NCI-H1930 (cell line): ENCODE measurements at places on chromosomes 6 and 20.
A peak's percentile ranks its signal among the peaks of the same experiment; 100 is the strongest.

DNA sequence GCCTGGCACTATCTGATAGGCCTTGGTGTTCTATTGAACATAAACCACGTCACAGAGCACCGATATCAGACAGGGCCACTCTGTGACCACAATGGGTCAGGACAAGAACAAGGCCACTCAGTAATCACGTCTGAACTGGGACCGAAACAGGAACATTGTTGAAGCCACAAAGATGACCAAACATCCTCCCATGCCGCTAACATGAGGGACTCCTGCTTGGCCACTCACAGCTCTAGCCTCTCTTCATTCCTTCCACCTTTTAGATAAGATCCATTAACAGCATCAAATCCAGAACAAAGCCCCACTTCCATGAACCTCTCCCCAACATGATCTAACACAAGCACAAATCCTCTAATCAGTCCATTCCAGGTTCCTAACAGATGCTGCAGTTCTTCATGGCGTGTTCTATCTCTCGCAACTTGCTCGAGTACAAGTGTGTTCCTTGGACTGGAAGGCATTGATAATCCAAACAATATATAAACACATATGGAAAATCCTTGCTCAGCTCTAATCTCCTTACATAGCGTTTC lies 7.4 kb downstream of the SIRT5 start:
- DNase-seq, result no peak

DNA sequence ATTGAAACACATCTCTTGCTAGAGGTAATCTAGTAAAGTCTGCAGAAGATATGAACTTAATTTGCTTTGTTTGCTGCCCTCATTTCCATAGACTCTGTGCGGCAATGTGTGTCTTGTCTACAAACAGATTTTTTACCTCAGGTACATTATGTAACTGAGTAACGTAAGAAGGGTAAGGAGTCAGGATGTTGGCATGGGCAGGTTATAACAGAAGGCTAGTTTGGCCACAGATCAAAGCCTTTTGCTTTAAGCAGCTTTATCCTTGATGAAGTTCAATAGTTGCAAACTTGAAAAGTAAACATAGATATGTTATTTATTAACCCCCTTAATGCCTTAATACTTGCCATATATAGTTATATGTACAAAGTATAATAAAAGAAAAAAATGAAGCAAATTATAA lies 391.6 kb upstream of the FKBP1C start:
- no peak for DNase-seq

GRCh38 chr6:129936329-129937165 lies 75.4 kb upstream of the TMEM244 start:
- DNase-seq, result peak; percentile 31

- DNase-seq, result no peak
Observed at GRCh38 chr6:17688481-17688880, 18.2 kb downstream of the NUP153 start.

- no peak for DNase-seq
Observed at GRCh38 chr6:45400021-45400420, 22.3 kb upstream of the SUPT3H start.

DNA sequence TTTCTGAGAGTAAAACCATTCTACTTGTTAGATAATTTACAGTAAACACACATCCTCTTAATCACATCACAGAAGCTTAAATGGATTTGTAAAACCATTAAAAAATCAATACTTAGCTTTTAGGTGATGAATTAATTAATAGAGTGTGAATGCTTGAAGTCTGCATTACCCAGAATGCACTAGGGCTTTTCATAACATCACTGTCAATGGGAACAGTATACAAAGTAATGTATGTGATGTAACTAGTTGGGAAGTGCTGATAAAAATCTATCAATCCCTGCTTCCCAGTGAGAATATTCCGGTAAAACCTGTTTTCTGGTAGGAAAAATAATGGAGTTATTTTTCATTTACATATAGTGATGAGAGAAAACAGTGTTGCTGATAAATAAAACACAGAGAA lies 23.1 kb upstream of the HDGFL1 start:
- DNase-seq, result no peak

DNA sequence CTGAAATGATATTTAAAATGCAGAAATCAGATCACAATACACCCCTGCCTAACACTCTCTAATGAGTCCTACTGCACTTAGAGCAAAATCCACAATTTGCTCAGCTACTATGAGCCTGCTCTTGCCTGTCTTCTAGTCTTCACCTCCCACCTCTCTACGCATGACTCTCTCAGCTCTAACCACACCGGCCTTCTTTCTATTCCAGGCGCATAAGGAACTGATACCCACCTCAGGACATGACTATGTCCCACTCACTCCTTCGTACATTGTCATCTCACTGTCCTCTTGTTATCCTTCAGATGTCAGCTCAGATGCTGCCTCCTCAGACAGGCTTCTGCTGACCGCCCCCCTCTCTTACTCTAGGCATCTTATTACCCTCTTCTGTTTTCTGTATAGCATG lies 201.0 kb upstream of the FLRT3 start:
- no peak for DNase-seq

DNA sequence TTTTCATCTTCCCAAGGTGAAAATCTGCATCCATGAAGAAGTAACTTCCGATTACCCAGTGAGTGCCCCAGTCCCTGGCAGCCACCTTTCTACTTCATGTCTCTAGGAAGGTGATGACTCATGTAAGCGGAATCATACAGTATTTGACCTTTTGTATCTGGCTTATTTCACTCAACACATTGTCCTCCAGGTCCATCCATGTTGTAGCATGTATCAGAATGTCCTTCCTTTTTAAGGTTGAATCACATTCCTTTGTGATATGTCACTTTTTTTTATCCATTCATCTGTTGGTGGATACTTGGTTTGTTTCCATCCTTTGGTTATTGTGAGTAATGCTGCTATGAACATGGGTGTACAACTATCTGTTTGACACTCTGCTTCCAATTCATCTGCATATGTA lies 176.3 kb upstream of the CDYL start:
- no peak for DNase-seq

DNA sequence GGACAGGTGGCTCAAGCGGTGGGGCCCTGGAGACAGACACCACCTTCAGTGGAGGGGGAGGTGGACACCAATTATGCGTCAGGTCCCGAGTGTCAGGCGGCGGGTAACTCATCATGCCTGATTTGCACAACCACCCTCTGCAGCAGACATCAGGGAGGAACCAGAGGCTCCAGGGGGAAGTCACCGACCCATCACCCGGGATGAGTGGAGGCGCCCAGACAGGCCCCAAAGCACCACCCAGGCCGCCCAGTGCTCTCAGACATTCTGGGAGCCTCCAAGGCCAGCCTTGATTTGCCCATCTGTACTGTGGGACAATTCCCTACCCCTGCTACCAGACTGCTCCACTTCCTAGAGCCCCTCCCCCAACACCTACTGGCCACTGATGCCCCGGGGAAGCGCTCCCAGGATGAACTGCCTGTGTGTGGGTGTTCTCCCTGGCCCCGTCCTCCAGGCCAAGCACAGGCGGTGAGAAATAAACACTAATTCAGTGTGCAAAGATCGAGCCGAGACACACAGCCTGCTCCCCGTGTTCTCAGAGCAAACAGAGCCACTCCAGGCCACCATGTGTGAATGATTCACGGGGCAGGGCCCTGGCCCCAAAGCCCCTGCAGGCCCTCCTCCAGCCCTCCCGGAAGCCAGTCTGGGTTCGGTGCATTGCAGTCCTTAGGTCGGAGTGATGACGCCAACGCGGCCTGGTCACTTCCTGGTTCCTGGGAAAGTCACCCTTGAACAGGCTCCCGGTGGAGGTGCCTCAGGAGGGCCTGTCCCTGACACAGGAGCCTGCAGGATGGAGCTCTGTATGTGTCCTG lies 107.2 kb downstream of the ASXL1 start:
- no peak for DNase-seq

DNA sequence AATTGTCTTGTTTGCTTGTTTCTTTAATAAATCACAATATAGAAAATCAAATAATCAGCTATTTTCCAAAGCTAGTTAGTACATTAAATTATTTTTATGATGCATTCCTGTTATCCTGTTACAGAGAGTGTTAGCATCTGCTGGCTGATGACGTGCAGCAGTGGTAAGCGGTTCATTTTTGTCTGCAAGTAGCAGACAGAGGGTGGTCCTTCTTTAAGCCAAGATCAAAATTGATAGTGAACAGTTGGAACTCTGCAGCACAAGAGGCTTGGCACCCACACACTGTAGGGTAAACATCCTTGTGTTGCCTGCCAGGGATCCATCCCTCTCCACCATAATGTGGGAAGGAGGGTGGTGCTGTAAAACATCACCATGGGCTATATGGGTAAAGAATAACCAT lies 158.3 kb downstream of the FRK start:
- no peak for DNase-seq

- DNase-seq, result no peak
Observed at GRCh38 chr6:33878562-33878961, 74.8 kb upstream of the MLN start.

- no peak for DNase-seq
Observed at GRCh38 chr6:2441601-2442475, 196.4 kb upstream of the GMDS start.

DNA sequence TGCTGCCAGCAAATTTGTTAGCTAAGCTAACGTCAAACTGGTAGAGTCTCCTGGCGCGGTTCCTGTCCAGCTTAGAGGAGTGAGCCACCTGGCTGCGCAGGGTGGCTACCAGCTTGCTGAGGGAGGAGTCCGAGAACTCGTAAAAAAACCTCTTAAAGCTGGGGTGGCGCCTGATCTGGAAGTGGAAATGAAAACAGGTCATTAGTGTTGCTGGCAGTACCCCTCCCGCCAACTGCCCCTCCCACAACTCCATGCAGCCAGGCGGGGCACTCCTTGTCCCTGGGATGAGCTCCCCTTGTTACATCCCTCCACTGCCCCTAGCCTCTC lies 17.3 kb downstream of the BNIP5 start:
- DNase-seq, result no peak

GRCh38 chr6:125781314-125781868 lies 9.4 kb upstream of the NCOA7 start:
- DNase-seq, result peak; percentile 37

DNA sequence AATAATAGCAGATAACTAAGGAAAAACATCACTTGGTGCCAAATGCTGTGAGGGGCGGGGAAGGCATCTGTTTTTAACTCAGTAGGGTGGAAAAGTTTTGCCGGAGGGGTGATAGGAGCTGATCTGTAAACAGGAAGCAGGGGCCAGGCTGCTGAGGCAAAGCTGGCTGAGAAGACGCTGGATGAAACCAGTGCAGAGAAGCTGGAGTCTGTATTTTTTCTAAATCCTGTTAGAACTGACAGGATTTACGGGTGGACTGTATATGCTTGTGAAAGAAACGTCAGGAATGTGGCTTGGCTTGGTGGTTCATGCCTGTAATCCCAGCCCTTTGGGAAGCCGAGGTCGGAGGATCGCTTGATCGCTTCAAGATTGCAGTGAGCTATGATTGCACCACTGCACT lies 5.6 kb downstream of the PCMTD2 start:
- no peak for DNase-seq

DNA sequence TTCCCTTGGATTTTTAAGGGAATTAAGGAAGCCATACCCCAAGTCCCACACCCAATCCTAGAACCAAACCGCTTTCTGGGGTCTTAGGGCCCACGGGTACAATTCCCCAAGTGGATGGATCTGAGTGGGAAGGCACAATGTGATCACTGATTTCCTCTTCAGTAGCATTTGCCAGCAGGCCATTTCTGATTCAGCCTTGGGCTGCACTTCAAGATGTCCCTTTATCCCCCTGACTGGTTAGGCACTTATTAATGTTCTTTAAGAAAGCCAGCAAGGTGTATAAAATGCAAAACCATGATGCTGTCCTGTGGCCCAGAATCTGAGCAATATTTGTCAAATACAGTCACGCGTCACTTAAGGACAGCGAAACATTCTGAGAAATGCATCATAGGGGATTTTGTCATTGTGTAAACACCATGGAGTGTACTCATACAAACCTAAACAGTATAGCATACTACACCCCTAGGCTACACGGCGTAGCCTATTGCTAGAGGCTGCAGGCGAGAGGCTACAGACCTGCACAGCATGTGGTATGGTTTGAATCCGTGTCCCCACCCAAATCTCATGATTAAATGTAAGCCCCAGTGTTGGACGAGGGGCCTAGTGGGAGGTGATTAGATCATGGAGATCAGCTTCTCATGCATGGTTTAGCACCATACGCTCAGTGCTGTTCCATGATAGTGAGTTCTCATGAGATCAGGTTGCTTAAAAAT lies 234.2 kb downstream of the NRN1 start:
- DNase-seq, result no peak

- DNase-seq, result no peak
Observed at GRCh38 chr6:15153191-15153590, 92.7 kb upstream of the JARID2 start.

- DNase-seq, result no peak
Observed at GRCh38 chr6:115617031-115617430, 443.7 kb downstream of the FRK start.

GRCh38 chr6:130122243-130122642 lies 100.5 kb downstream of the SAMD3 start:
- DNase-seq, result no peak

- no peak for DNase-seq
Observed at GRCh38 chr6:160393891-160394653, 45.9 kb downstream of the SLC22A3 start.

GRCh38 chr20:23311947-23312506 lies 38.6 kb upstream of the NXT1 start:
- DNase-seq, result no peak

DNA sequence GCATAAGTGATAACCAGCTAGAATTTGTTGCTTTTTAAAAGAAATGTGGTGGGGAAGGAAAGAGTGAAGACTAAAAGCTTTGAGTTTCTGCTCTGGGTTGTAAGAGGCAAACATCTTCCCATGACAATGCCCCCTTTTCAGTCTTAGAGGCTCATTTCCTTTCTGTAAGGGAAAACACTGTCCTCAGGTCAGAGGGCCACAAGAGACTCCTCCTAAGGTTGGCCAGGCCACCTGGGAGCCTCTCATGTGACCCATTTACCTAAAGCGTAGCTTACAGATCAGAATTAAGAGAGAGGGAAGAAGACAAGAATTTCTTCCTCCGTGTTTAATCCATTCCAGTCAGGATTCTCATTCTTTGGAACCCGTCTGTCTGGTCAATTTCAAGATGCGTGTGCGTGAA lies 220.4 kb upstream of the HEY2 start:
- no peak for DNase-seq
